ENCODE measurements at places on chromosomes 1 and 21.
A peak's percentile ranks its signal among the peaks of the same experiment; 100 is the strongest.

DNA sequence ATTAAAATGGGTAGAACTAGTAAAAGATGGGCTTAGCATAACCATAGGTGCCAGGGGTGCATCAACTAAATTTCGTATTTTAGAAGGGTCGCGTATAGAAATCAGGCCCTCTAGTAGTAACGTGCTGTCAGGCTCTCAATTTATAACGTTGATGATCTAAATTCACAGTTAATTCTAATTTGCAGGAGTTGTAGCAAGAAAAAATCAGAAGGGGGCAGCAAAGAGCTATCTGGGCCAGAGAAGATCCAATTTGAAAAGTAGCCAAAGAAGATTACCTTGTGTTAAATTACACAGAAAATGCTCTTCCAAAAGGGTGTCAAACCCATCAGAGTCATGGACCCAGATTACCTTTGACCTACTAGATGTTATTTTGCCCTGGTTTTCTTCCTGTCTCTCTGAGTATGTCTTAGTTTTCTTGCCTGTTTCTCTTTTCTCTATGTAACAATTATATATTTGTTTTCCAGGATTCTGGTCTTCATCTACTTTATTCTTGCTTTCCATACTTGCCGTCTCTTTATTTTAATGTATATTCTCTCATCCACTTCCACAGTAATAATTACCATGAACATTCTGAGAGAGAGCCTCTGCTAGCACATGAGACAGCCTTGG, 1030.9 kb downstream of the AMY1C start:
- ATAC-seq, result no peak

DNA sequence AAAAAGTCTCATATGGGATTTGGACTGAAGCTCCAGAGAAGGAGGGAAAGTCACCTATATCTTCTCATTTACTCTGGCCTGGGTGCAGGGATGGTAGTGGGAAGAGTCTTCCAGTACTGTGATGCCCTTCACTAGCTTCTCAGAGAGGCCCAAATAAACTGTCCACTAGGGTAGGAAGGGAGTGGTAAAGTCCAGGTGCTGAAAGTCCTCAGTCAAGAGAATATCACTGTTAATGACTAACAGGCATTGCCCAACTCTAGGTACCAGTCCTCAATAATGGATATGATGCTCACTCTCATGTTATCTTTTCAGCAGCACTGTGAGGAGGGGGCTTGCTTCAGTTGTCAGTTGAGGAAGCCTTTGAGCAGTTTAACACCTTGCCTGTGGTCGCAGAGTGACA, 64.0 kb downstream of the LHX8 start:
- ATAC-seq, result no peak

DNA sequence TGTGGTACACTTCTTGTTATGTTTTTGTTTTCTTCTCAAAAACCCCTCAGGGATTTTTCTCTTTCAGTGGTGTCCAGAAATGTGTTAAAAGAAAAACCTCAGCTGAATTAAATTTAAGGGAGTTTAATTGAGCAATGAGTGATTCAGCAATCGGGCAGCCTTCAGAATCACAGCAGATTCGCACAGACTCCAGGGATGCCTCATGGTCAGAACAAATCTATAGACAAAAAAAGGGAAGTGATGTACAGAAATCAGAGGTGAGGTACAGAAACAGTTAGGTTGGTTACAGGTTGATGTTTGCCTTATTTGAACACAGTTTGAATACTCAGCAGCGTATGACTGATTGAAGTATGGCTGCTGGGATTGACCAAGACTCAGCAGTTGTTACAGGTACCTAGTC, 86.2 kb downstream of the TLR5 start:
- ATAC-seq, result no peak

- no peak for ATAC-seq
Measured at GRCh38 chr1:181448461-181448860, 34.9 kb upstream of the CACNA1E start.

GRCh38 chr21:18443085-18443484, 39.5 kb upstream of the TMPRSS15 start:
- no peak for ATAC-seq

DNA sequence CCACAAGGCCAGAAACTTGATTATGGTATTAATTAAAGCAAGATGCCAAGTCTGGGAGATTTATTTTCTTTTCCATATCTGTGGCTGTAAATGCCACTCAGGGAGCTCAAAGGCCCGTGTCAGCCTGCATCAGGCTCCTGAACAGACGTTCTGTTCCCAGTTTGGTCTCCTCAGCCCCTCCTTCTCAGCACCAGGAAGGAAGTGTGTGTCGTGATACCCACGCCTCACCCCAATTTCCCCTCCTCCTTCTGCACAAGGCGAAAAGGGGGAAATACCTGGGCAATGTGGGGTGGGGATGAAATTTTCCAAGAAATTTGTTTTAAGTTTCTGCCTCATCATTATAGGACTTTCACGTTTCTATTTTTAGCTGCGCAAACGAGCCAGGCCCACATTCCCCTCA, 112.0 kb downstream of the SYF2 start:
- ATAC-seq, result no peak

- ATAC-seq, result no peak
Measured at GRCh38 chr1:94697839-94698238, 122.3 kb upstream of the SLC44A3 start.

GRCh38 chr1:41924911-41925310, 6.2 kb upstream of the HIVEP3 start:
- no peak for ATAC-seq

DNA sequence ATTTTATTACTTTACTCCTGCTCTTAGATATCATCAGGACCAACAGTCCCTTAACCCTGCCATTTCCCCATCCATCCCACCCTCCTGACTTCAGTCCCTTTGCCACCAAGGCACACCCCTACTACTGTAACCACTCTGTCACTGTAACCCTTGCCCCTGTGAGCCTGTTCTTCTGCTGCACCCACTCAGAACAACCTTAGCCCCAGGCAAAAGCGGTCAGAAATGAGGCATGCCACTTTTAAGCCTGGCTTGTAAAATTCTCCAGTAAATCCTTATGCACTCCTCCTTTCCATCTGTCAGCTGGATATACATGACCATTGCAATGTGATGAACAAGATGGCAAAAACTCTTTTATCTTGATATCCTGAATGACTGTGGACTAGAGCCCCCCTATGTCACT, 555.0 kb upstream of the PLXNA2 start:
- no peak for ATAC-seq

DNA sequence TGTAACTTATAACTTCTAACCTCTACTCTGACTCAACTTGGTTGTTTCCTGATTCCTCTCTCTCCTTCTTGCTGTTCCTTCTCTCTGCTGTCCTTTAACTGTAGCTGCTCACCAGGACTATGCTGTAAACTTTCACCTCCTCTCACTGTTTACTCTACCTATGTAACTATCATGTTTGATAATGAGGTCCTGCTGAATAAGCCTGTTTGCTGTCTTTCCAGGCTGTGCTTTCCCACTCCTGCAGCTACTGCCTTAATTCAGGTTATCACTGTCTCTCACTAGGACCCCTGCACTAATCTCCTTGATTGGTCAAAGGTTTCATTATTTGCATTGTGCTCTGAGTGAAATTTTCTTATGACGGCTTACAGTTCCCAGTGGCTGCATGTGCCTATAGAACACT, 633.9 kb upstream of the PTBP2 start:
- ATAC-seq, result no peak

DNA sequence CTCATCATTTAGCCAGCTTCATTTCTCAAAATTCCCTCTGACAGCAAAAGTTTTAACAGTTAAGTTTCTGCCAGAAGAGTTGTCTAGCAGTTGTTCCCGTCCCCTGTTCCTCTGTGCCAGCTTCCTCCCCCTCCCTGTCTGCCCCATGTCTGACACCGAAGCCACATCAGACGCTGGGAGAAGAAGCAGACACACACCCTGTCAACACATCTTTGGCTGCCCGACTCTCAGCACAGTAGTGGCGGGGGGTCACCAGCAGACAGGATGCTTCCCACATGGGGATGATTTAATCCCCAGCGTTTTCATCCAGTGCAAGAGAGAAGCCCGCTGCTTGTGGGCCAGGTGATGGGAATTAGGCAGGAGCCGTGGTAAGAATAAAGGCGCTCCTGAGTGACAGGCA, 379.4 kb upstream of the RUNX1 start:
- ATAC-seq, result no peak

DNA sequence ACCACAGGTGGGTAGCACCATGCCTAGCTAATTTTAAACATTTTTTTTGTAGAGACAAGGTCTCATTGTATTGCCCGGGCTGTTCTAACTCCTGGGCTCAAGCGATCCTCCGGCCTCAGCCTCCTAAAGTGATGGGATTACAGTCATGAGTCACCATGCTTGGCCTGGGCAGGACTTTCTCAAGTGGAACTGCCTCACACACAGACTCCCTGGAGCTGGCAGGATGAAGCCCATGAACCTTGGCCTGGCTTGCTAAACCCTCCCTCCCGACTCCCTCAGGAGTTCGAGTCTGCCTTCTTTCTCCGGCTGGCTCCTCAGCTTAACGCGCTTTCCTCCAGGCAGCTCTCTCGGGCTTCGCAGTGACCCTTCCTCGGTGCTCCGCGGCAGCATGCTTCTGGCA, 7.7 kb upstream of the ECE1 start:
- no peak for ATAC-seq

DNA sequence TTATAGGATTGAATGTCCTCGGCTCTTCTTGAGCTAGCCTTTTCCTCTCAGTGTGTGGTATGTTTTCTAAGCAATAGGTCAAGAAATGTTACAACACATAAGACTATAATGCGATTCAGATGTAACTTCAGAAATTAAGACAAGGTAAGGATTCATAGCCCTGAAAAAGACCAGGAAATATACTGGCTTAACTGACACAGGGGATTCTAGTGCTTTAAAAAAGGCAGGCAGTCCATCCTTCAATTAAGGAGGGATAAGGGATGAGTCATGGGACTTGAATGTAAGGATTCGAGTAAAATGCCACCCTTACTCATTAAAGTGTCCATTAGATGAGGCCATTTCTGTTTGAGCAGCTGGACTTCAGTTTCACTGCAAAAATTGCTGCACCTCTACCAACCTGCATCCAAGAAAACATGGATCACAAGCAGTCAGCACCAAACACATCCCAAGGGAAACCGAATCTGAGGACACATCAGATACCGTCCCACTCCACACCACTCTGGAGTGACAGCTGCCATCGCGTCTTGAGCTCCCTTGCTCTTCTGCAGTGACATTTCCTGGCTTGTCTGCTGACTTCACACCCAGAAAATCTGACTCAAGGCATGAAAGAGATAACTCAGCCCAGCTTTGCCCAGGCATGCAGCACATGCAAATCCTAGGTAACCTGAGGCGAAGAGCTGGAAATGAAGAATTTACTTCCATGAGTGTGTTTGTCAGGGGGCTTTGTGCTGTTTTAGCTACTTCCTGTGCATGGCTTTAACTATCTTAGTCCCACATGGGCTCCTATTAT, 37.8 kb downstream of the NGF start:
- peak; percentile 42 for ATAC-seq

- ATAC-seq, result no peak
Measured at GRCh38 chr1:173005196-173005864, 45.4 kb downstream of the TNFSF18 start.

DNA sequence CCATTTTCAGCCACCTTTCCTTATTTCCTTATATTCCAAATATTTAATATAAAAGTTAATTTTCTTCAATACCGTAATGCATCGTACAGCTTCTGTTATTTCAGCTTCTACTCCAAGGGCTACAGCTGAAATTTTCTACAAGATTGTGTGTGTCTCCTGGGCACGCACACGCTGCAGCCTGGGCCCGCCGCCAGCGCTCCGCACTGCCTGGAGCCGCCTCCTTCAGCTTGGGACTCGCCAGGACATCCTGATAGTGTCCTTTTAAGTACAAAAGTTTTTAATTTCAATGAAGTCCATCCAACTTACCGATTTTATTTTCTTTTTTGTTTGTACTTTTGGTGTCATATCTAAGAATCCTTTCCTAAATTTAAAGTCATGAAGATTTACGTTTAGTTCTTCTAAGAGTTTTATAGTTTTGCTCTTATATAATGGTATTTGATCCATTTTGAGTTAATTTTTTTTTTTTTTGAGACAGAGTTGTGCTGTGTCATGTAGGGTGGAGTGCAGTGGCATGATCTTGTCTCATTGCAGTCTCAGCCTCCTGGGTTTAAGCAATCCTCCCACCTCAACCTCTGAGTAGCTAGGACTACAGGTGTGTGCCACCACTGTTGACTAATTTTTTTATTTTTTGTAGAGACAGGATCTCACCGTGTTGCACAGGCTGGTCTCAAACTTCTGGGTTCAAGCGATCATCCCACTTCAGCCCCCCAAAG, 82.8 kb downstream of the AXDND1 start:
- no peak for ATAC-seq

DNA sequence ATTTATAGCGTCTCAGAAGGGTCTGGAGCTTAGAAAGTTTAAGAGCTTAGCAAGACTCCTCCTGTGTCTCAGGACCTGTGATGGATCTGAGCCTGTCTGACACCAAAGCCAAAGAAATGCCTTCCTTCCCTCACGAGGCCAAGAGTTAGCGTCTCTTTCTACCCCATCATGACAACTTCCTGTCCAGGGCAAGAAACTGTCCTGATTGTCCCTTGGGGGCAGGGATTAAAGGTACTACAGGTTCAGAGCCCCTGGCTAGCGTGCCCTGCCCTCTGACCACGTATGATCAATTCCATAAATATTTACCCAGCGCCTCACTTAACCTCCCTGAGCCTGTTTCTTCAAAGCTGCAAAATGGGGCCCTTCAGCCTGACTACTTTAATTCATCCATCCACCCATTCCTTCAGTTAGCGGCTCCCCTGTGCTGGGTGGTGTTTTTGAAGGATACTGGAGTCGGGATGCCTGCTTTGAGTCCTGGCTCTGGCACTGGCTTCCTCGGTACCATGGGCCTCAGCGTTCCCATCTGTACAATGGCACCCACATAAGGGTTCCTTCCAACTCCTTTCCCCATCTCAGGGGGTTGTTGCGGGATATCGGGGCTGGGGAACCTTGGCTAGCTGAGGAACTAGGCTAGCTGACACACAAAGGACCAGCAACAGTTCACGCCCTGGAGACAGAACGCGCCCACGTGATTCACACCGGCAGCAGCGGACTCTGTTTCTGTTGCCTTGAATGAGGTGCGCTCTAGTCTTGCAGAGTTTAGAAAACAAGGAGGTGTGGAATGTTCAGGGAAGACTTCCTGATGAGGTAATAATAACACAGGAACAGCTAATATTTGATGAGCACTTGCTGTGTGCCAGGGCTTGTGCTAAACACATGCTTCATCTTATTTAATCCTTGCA, 23.0 kb upstream of the EPHA2 start:
- ATAC-seq, result no peak

DNA sequence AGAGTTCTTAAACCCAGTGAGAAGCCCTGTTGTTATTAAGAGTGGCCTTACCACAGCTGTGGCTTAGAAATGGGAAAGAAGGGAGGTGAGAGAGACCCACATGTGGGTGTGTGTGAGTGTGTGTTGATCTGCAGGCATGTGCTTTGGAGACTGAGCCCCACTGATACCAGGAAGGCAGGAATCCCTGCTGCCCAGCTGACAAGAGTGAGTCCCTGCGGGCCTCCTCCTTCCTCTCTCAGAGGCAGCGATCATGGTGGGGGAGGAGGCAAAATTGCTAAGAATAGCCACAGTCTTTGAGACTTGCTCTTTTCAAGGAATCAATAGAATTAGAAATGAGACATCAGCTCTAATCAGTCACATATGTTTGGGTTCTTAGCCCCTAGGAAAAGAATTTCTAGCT, 87.0 kb upstream of the WARS2 start:
- peak; percentile 45 for ATAC-seq

- ATAC-seq, result no peak
Measured at GRCh38 chr1:10891091-10891490, 94.6 kb upstream of the CASZ1 start.

- no peak for ATAC-seq
Measured at GRCh38 chr1:233241759-233242158, 53.8 kb downstream of the PCNX2 start.

- ATAC-seq, result no peak
Measured at GRCh38 chr21:20730441-20730840, 267.8 kb upstream of the NCAM2 start.
